ENCODE measurements at places on chromosomes 7 and 10. TPM values are rescaled to one million over a fixed set of nuclear protein-coding genes. Genes with fewer than 3 reads are reported as not detected.

- DNase-seq: no peak
- H3K4me3 ChIP-seq: no peak overlapping the region
- H3K27me3 ChIP-seq: no peaks in the 10 kb centered on the region
- peaks cover 19% of the 10 kb centered on the region for H3K4me1 ChIP-seq
- peaks cover 6% of the 10 kb centered on the region for H3K36me3 ChIP-seq
Measured at GRCh38 chr7:37433166-37433565, 15.5 kb downstream of the ELMO1 start.

DNA sequence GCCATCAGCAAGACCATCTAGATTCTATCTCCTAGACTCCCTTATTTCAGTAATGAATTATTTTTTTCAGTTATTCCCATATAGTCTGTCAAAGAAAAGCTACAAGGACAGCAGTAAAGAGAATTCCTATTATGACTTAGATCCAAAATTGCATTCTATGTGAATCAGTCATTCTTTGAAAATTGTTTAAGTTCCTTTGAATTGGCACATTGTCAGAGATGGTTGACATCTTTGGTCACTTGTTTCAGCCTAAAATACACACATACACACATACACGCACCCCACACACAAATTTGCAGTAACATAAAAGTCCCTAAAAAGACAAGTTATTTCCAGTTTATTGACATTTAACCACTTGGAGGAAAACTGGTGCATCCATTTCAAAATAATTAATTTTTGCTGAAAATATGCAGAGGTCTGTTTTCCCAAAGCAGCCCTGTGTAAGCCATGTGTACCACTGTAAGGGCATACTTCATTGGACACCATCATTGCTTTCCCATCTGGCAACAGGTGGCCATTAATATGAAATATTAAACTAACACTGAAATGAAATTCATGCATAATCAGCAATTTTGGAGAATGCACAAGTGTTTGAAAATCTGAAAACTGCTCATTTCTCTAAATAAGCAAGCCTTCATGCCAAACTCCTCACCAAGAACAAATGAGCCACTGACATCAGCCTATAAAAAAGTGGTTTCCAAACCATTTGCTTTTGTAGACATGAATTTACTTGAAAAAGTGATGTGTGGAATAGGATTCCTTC is 121.7 kb upstream of the COL1A2 start:
- DNase-seq: no peak
- H3K4me3 ChIP-seq: no peak overlapping the region
- H3K4me1 ChIP-seq: no peaks in the 10 kb centered on the region
- H3K36me3 ChIP-seq: no peaks in the 10 kb centered on the region

DNA sequence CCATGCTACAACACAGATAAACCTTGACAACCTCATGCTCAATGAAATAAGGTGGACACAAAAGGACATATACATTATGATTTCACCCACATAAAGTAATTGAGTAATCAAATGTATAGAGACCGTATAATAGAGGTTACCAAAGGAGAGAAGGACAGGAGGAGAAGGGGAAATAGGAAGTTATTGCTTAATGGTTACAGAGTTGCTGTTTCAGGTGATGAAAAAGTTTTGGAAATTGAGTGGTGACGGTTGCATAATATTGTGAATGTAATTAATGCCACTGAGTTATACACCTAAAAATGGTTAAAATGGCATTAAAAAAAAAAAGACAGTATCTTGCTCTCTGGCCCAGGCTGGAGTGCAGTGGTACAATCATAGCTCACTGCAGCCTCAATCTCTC is 1.5 kb upstream of the OGDH start:
- H3K36me3 ChIP-seq: no peaks in the 10 kb centered on the region
- peaks cover 20% of the 10 kb centered on the region for H3K4me1 ChIP-seq
- no peak overlapping the region for H3K4me3 ChIP-seq
- DNase-seq: no peak

- H3K27me3 ChIP-seq: no peaks in the 10 kb centered on the region
- no peak for DNase-seq
- H3K27ac ChIP-seq: no peak overlapping the region
- H3K4me3 ChIP-seq: no peak overlapping the region
Measured at GRCh38 chr10:74921744-74922143, 95.3 kb downstream of the KAT6B start.

- no peaks in the 10 kb centered on the region for H3K36me3 ChIP-seq
- no peak overlapping the region for H3K4me3 ChIP-seq
- H3K4me1 ChIP-seq: no peaks in the 10 kb centered on the region
- no peak for DNase-seq
Measured at GRCh38 chr7:118148930-118149329, 35.0 kb upstream of the LSM8 start.

- H3K36me3 ChIP-seq: no peaks in the 10 kb centered on the region
- H3K4me3 ChIP-seq: no peak overlapping the region
- DNase-seq: no peak
- H3K4me1 ChIP-seq: peaks cover 15% of the 10 kb centered on the region
- no peak overlapping the region for H3K27ac ChIP-seq
- H3K27me3 ChIP-seq: no peaks in the 10 kb centered on the region
Measured at GRCh38 chr7:70036695-70037094, 438.4 kb downstream of the AUTS2 start.

DNA sequence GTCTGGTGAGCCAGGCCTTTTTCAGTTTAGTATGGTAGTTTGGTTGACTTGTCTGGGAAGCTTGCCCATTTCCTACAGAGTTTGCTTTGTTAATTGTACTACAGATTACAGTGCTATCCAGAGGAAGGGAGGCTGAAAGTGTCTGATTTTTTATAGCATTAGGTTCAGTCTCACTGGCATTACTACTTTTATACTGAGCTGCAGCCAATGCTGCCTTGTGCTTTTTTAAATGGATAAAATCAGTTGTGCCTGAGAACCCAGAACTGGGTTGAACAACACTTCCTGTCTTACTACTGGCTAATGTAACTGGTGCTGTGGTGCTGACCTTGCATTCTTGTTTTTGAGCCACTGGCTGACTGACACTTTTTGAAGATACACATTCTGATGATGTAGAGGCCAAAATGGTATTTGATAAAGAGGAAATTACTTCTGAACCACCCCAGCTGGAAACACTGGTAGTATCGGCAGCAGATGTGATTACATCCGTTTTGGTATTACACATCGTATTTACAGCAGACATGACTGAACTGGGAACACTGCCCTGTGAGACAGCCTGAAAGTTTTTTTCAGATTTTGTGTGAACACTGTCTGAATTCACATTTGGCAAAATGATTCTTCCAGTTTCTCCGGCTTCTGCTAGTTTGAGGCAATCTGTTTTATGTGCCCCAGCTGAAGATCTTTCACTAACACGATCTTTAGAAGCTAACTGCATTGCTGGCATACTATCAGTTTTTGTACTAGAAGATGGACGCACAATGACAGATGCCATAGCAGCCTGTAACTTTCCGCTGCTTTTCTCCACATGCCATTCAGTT is 74.1 kb downstream of the NRBF2 start:
- no peaks in the 10 kb centered on the region for H3K27me3 ChIP-seq
- DNase-seq: no peak
- H3K27ac ChIP-seq: peak overlapping the region; percentile 49
- no peak overlapping the region for H3K4me3 ChIP-seq
- no peaks in the 10 kb centered on the region for H3K4me1 ChIP-seq
- peaks cover 63% of the 10 kb centered on the region for H3K36me3 ChIP-seq

DNA sequence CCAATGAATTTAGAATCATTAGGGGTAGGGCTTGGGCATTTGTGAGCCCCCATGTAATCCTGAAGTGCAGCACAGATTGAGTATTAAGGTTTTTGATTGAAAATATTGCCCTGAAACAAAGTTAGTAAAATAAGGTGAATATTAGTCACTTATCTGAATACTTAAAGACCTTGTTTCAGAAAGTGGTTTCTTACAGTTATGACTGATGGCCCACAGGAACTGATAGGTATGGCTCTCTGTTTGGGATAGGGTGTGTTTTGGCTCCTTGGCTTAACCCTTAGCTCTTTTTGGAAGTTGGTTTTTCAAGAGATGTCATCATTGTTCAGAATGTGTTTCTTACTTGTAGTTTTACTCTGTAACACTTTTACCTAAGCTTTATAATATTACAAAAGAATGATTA is 34.8 kb downstream of the MDFIC start:
- H3K4me1 ChIP-seq: no peaks in the 10 kb centered on the region
- H3K36me3 ChIP-seq: peaks cover 4% of the 10 kb centered on the region
- no peak for DNase-seq
- H3K27me3 ChIP-seq: no peaks in the 10 kb centered on the region
- H3K27ac ChIP-seq: no peak overlapping the region

GRCh38 chr10:43872644-43873043 is 224.0 kb upstream of the ZNF32 start:
- no peak overlapping the region for H3K4me3 ChIP-seq
- H3K4me1 ChIP-seq: no peaks in the 10 kb centered on the region
- H3K36me3 ChIP-seq: no peaks in the 10 kb centered on the region
- no peak for DNase-seq
- H3K27me3 ChIP-seq: no peaks in the 10 kb centered on the region

DNA sequence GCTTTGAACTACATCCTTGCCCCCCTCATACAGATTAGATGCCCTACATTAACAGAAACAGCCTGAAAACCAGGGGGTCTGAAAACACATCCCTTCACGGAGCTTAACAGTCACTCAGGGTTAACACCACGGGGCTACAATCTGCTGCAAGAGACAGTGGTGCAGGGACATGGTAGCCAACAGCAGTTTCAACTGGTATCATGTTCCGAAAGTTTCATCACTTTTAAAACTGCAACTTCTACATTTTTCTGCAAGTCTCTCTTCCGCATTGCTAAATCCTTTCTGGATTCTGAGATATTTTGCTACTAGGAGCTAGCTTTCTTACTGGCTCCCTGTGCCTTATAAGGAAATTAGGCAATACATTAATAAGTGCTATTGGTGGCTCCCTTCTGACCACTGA is 92.6 kb downstream of the JAZF1 start:
- H3K36me3 ChIP-seq: no peaks in the 10 kb centered on the region
- no peaks in the 10 kb centered on the region for H3K4me1 ChIP-seq
- no peaks in the 10 kb centered on the region for H3K27me3 ChIP-seq
- DNase-seq: no peak

- H3K36me3 ChIP-seq: no peaks in the 10 kb centered on the region
- no peak for DNase-seq
- H3K27me3 ChIP-seq: no peaks in the 10 kb centered on the region
- no peak overlapping the region for H3K4me3 ChIP-seq
Measured at GRCh38 chr7:36315309-36315944, 74.2 kb upstream of the ANLN start.

DNA sequence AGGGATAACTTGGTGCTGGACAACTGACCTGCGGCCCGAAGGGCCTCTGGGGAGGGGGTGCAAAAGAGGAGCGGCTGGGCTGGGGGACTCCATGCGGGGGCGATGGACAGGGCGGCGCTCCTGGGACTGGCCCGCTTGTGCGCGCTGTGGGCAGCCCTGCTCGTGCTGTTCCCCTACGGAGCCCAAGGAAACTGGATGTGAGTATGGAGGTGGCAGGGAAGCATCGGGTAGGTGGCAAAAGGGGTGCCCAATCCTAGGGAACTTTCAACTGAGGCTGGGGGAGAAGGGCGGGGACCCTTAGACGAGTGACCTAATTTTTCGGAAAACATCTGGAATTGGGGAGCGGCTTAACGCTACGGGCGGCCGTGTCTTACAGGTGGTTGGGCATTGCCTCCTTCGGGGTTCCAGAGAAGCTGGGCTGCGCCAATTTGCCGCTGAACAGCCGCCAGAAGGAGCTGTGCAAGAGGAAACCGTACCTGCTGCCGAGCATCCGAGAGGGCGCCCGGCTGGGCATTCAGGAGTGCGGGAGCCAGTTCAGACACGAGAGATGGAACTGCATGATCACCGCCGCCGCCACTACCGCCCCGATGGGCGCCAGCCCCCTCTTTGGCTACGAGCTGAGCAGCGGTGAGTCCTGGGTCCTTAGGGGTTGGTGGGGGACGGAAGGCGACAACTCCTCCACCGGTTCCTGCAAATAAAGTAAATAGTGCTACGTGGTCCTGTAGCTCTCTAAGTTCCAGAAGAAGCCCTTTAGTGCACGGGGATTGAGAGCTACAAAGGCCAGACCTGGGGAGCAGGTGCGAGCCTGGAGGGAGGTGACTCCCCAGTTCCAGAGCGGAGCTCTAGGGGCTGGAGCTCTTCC is 622 bp downstream of the WNT16 start:
- no peak overlapping the region for H3K27ac ChIP-seq
- H3K4me1 ChIP-seq: peaks cover 12% of the 10 kb centered on the region
- peaks cover 82% of the 10 kb centered on the region for H3K27me3 ChIP-seq
- no peaks in the 10 kb centered on the region for H3K36me3 ChIP-seq

GRCh38 chr7:44935583-44935982 is 43.2 kb downstream of the MYO1G start:
- H3K27ac ChIP-seq: no peak overlapping the region
- no peaks in the 10 kb centered on the region for H3K4me1 ChIP-seq
- H3K4me3 ChIP-seq: no peak overlapping the region
- H3K36me3 ChIP-seq: no peaks in the 10 kb centered on the region
- DNase-seq: no peak
- peaks cover 11% of the 10 kb centered on the region for H3K27me3 ChIP-seq

GRCh38 chr7:36809510-36809909 is 85.2 kb upstream of the AOAH start:
- H3K36me3 ChIP-seq: no peaks in the 10 kb centered on the region
- H3K27me3 ChIP-seq: no peaks in the 10 kb centered on the region

DNA sequence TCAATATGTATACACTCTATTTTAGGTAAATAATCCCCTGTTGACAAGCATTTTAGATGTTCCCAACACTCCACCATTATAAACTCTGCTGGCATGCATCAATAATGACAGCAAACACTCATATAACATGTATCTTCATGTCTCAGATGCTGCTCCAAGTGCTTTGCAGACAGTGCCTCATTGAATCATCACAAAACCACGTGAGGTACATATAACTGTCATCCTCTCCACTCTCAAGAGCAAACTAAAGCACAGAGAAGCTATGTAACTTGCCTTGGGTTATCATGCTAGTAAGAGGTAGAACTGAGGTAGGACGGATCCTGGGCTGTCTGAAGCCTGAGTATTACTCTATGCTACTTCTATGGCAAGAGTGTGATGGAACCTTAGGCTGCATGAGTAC is 72.5 kb upstream of the GSDME start:
- H3K36me3 ChIP-seq: peaks cover 23% of the 10 kb centered on the region
- no peak for DNase-seq
- no peak overlapping the region for H3K4me3 ChIP-seq
- no peak overlapping the region for H3K27ac ChIP-seq

DNA sequence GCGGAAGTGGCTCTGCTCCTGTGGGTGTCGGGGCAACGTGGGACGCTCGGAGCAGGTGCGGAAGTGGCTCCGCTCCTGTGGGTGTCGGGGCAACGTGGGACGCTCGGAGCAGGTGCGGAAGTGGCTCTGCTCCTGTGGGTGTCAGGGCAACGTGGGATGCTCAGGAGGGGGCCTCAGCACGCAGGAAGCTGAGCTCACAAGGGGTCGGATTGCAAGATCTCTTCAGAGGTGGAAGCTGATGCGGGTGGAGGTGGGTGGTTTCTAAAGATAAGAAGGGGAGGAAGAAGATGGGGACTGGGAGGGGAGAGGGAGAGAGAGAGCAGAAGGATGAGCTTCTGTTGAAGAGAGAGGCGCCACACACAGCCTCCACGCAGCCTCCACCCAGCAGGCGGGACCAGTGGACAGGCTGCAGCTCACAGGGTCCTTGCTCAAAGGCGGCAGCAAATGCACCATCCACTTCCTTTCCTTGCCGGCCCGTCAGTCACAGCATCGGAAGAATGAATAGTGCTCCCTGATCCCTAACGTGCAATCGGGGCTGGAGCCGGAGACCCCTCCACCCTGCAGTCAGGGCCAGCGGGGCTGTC is 78.7 kb downstream of the PTPRN2 start:
- H3K27me3 ChIP-seq: no peaks in the 10 kb centered on the region
- no peaks in the 10 kb centered on the region for H3K36me3 ChIP-seq
- no peak overlapping the region for H3K4me3 ChIP-seq
- no peak overlapping the region for H3K27ac ChIP-seq

Gene FAM25A
- total RNA-seq: 0.47 TPM

GRCh38 chr10:31723106-31723750 is 205.4 kb downstream of the ARHGAP12 start:
- no peaks in the 10 kb centered on the region for H3K27me3 ChIP-seq
- no peaks in the 10 kb centered on the region for H3K4me1 ChIP-seq
- no peak overlapping the region for H3K4me3 ChIP-seq
- DNase-seq: no peak

Gene TRIM50
- 0.09 TPM for total RNA-seq

Gene SKAP2
- 9.8 TPM for total RNA-seq
